ENCODE measurements at places on chromosomes 2 and 18.
A peak's percentile ranks its signal among the peaks of the same experiment; 100 is the strongest.

DNA sequence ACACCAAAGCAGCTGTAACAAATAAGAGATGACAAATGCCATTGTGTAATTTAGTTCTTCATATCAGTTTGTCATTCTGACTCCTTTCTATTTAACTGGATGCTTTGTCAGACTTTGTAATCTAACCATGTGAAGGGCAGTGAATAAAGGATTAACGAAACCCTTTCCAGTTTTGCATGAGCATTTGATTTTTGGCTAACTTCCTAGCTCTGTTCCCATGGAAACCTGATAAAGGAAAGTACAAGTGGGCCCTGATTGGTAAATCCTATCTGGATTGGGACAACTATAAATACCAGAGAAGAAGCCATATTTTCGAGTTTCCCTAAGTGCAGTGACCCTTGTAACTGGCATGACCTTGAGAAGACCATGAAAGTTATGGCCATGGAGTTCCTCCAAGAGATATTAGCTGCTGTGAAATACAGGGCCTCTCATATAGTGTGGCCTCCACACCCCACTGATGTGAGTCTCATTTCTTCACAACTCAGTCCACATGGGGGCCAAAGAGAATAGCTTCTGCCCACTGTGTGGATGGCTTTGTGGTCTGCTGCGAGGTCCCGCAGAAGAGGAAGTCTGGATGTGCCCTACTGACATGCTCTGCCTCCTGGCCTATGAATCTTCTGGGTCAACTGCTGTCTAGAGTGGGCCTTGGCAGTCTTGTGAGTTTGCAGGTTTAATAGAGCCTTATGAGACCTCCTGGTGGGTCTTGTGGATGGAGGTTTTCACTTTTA lies 38.2 kb upstream of the CYP1B1 start:
- DNase-seq = peak; percentile 77

GRCh38 chr2:232225429-232225828 lies 153.1 kb upstream of the ALPP start:
- no peak for DNase-seq

GRCh38 chr2:157443795-157444640 lies at the start of gene CYTIP:
Gene CYTIP, minus strand, starts transcription at chr2:157444089. Its CDS starts 69 bp downstream, at chr2:157444020.
- DNase-seq = no peak

- DNase-seq = no peak
Observed at GRCh38 chr18:12239431-12239830, 14.7 kb upstream of the CIDEA start.

GRCh38 chr2:20916604-20917286 lies 93.8 kb upstream of the LDAH start:
- peak; percentile 4 for DNase-seq

All from fibroblast of mammary gland (primary cell).